Small intestine (tissue), 16 donors: ENCODE measurements at places on chromosomes 11 and 22. TPM values are rescaled to one million over a fixed set of nuclear protein-coding genes. Genes with fewer than 3 reads are reported as not detected.

DNA sequence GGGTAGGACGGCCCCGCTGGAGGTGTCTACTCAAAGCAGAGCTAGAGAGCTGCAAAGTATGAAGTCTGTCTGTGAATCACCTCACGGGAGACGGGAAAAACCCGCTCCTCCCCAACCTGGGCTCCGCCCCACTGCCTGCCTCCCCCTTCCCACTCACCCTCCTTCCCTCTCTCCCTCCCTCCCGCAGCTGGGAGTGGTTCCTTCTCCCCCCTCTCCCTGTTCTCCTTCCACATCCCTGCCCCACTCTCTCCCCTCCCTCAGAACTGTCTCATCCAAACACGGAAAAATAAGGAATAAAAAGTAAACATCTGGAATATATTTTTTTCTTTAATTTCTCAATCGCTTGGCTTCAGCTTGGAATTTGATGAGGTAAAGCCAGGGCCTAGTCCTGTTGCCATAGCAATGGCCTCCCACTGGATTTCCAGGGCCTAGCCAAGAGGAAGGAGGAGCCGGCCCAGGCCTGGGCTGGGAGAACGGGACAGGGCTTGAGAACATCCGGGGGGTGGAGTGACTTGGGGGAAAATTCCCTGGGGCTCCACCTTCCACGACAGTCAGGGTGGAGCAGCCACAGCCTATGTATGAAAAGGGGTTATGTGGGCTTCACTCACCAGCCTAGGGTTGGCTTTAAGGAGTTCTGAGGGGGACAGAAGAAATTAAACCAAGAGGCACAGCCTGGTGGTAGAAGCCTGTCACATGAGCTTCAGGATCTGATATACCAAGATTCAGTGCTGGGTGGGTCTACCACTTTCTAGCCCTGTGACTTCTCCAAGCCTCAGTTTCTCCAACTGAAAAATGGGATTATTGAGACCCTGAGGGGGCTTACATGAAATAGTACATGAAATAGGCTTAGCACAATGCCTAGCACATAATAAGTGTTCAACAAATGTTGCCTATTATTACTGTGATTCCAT is 2.2 kb downstream of the TNKS1BP1 start:
- H3K36me3 ChIP-seq, result peaks cover 45% of the 10 kb centered on the region
- peak overlapping the region; percentile 89 for H3K27ac ChIP-seq
- peak; percentile 73 for DNase-seq
- H3K4me1 ChIP-seq, result peaks cover 52% of the 10 kb centered on the region
- no peaks in the 10 kb centered on the region for H3K27me3 ChIP-seq

- no peaks in the 10 kb centered on the region for H3K36me3 ChIP-seq
- H3K27me3 ChIP-seq, result no peaks in the 10 kb centered on the region
- no peaks in the 10 kb centered on the region for H3K4me1 ChIP-seq
- no peak for DNase-seq
- no peak overlapping the region for H3K4me3 ChIP-seq
Observed at GRCh38 chr11:69372589-69373250, 78.8 kb downstream of the MYEOV start.

GRCh38 chr11:103525069-103525468 is 415.8 kb downstream of the DYNC2H1 start:
- no peak overlapping the region for H3K27ac ChIP-seq
- no peak for DNase-seq
- no peak overlapping the region for H3K4me3 ChIP-seq

- no peaks in the 10 kb centered on the region for H3K36me3 ChIP-seq
- peak; percentile 87 for DNase-seq
- peak overlapping the region; percentile 59 for H3K27ac ChIP-seq
- H3K4me3 ChIP-seq, result no peak overlapping the region
- peaks cover 4% of the 10 kb centered on the region for H3K4me1 ChIP-seq
Observed at GRCh38 chr22:37601540-37602442, 6.8 kb upstream of the GGA1 start.

GRCh38 chr22:43511276-43511910 is 99.6 kb downstream of the MPPED1 start:
- H3K4me1 ChIP-seq, result no peaks in the 10 kb centered on the region
- no peak overlapping the region for H3K4me3 ChIP-seq
- H3K27me3 ChIP-seq, result no peaks in the 10 kb centered on the region
- DNase-seq, result no peak
- H3K36me3 ChIP-seq, result no peaks in the 10 kb centered on the region

DNA sequence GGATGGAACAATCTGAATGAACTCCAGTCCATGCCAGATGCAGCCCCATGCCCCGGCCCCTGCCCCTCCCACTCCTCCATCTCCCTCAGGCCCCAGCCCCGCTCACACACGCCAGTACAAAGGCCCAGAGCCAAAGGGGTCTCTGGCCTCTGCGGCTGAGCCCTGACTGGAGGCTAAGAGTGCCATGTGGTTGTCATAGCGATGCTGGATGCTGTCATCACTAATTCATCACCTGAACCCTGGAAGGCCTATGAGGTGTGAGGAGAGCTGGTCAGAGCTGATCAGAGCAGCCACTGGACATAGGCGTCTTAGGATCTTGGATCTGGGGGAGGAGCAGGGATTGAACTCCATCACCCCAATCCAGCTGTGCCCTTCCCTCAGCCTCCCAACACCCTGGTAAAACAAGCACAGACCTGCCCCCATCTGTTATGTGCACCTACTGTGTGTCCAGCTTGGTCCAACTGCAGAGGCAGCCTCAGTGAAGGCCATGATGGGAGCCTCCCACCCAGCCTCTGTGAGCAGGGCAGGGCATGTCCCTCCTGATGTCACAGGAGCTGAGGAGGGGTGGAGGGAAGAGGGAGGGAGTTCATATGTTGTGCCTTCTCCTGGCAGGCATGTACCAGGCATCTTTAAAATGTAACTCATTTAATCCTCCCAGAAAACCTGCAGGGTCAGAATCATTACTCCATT is 16.7 kb downstream of the PDE2A start:
- no peak for DNase-seq
- no peaks in the 10 kb centered on the region for H3K36me3 ChIP-seq
- no peaks in the 10 kb centered on the region for H3K4me1 ChIP-seq
- H3K27me3 ChIP-seq, result peaks cover 30% of the 10 kb centered on the region
- no peak overlapping the region for H3K4me3 ChIP-seq
- no peak overlapping the region for H3K27ac ChIP-seq

- DNase-seq, result no peak
- H3K36me3 ChIP-seq, result peaks cover 96% of the 10 kb centered on the region
- H3K4me3 ChIP-seq, result no peak overlapping the region
Observed at GRCh38 chr22:36298601-36299000, 45.7 kb downstream of the APOL1 start.

DNA sequence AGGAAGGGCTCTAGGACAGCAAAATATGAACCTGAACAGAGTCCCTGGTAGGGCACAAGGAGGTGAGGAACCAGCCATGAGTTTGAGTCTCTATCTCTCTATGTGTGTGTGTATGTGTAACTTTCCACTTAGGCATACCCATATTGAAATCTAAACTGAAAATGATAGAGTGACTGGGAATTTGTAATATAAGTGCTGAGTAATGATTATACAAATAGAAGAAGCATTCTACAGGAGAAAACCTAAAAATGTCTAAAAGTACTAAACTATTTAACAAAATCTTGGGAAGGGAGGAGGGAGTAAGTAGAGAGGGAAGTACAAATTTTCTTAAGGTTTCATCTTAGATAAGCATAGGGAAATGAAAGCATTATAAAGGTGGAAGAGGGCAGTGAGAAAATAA is 97.1 kb upstream of the ZC3H12C start:
- H3K4me1 ChIP-seq, result no peaks in the 10 kb centered on the region
- no peak for DNase-seq
- H3K27me3 ChIP-seq, result no peaks in the 10 kb centered on the region
- no peaks in the 10 kb centered on the region for H3K36me3 ChIP-seq
- no peak overlapping the region for H3K4me3 ChIP-seq

DNA sequence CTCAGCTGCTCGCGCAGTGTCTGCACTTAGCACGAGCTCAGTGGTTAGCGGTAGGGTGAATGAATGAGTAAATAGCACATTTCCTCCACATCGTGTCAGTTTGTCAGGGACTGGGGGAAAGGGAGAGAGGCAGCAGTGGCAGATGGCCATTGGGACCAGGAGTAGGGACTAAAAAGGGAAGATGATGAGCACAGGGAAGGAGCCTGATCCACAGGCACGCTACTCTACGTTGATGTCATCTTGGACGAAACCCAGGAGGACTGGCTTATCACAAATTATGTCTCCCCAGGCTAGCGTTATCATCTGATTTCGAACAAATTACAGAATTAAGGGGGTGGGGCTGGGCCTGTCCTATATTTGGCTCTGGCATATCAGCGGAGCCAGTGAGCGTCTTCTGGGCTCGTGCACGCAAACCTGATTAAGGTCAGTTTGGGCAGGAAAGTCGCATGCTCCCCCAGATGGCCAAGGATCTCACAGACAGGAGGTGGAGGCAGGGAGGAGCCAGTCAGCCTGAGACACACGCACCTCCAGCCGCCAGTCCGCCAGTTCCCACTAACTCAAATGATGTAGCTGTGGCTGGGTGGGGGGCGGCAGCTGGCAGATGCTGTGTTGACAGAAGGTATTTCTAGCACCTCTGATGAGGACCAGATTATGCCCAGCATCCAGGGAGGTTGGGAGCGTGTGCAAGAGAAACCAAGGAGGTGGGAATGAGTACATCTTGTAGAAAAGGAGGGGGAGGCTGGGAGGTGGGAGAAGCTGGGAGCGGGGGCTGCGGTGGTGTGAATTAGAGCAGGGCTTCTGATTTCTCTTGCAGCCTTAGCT is 97.4 kb upstream of the PRDM11 start:
- H3K4me1 ChIP-seq, result peaks cover 2% of the 10 kb centered on the region
- no peaks in the 10 kb centered on the region for H3K27me3 ChIP-seq
- no peak overlapping the region for H3K27ac ChIP-seq
- no peak overlapping the region for H3K4me3 ChIP-seq

DNA sequence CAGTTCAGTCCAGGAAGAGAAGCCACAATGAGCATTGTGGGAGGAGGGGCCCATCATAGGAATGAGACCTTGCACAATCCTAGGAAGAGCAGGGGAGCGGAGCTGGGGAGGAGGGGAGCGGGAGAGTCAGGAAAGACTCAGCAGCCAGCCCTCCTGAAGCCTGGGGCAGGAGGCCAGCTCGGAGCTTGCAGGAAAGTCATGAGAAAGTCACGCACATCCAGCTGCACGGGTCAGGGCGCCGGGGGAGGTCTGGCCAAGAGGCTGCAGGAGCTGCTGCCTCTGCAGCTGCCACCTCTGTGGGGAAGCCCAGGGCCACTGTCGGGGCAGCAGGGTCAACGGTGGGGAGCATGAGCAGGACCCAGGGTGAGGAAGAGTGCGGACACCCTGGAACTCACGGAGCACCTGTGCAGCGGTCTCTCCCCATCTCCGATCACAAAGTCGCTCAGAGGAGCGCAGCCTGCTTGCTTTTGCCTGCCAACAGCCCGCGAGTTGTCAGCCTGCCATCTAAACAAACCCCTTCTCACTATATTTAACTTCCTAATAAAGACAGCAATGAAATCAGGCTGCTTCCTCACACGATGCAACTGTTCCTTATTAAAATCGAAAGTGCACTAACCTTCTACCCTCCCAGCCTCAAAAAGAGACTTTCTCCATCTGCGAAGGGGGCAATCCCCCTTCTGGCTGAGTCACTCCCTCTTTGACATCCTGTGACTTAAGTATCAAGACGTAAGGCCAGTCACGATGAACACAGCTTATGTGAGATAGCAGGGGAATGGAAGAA is 52.9 kb upstream of the RTL6 start:
- no peaks in the 10 kb centered on the region for H3K27me3 ChIP-seq
- no peak overlapping the region for H3K4me3 ChIP-seq
- H3K36me3 ChIP-seq, result no peaks in the 10 kb centered on the region
- peak; percentile 1 for DNase-seq
- H3K4me1 ChIP-seq, result no peaks in the 10 kb centered on the region

GRCh38 chr11:12377824-12378593 is 638 bp downstream of the PARVA start:
- peaks cover 15% of the 10 kb centered on the region for H3K4me1 ChIP-seq
- no peaks in the 10 kb centered on the region for H3K36me3 ChIP-seq
- H3K27me3 ChIP-seq, result no peaks in the 10 kb centered on the region
- DNase-seq, result peak; percentile 90
- H3K4me3 ChIP-seq, result peak overlapping the region; percentile 78
- H3K27ac ChIP-seq, result peak overlapping the region; percentile 81

- no peak overlapping the region for H3K4me3 ChIP-seq
- no peaks in the 10 kb centered on the region for H3K36me3 ChIP-seq
- H3K27ac ChIP-seq, result no peak overlapping the region
- no peaks in the 10 kb centered on the region for H3K27me3 ChIP-seq
Observed at GRCh38 chr11:103800406-103801114, 235.9 kb upstream of the DDI1 start.

GRCh38 chr11:65279279-65279678 is 17.5 kb downstream of the POLA2 start:
- H3K4me3 ChIP-seq, result no peak overlapping the region
- no peak overlapping the region for H3K27ac ChIP-seq
- no peaks in the 10 kb centered on the region for H3K27me3 ChIP-seq
- H3K4me1 ChIP-seq, result peaks cover 37% of the 10 kb centered on the region
- no peaks in the 10 kb centered on the region for H3K36me3 ChIP-seq
- no peak for DNase-seq

DNA sequence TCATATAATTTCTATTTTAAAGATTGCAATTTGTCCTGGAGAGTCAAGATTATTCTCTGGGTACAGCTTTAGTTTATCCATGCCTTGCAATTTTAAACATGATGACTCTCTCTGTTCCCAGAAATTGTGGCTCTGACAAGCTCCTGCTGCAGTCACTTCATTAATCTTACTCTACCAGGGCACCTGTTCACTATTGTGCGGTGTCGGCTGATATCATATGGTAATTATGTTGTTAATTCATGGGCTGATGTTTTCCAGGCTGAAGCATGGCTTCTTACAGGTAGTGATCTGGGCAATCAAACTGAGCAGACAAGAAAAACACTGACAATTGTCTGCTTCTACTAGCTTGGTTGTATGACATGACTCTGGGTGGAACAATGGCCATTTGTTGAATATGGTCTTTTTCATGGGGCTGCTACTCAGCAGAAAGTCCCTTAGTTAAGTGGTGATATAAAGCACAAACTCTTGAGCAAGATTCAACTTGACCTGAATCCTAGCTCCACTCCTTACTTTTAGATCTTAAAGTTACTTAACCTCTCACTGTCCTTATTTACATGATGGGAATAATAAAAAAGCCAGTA is 230.7 kb downstream of the FAT3 start:
- H3K4me1 ChIP-seq, result no peaks in the 10 kb centered on the region
- no peak overlapping the region for H3K4me3 ChIP-seq
- H3K36me3 ChIP-seq, result no peaks in the 10 kb centered on the region
- DNase-seq, result no peak

DNA sequence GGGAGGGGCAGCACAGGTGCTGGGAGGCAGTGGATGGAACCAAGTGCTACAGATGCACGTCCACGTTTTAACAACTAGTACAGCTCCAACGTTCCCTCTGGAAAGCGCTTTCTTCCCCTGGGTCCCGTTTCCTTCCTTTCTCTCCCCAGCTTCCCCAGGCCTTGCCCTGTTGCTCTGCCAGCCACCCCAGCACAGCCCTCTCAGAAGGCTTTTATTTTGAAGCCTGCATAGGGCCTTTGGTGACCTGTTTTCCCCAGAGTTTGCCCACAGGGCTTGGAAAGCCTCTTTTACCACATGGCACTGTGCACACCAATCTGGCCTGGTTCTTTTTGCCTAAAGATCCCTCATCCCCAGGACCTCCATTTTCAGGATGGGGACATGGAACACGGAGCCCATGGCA is 13.9 kb upstream of the NCF4 start:
- H3K27me3 ChIP-seq, result peaks cover 5% of the 10 kb centered on the region
- H3K36me3 ChIP-seq, result no peaks in the 10 kb centered on the region

Gene CYB5R2
- polyA plus RNA-seq, result 3.5 TPM

Gene IL17REL
- 0.27 TPM for polyA plus RNA-seq

Gene MPST
- polyA plus RNA-seq, result 397 TPM

Gene STARD10
- 169 TPM for polyA plus RNA-seq

Gene APOA5
- not detected for polyA plus RNA-seq

Gene ISX
- 22.4 TPM for polyA plus RNA-seq

Gene FAM111B
- polyA plus RNA-seq, result 0.89 TPM

Gene OR8D1
- not detected for polyA plus RNA-seq

Gene KRTAP5-9
- not detected for polyA plus RNA-seq

Gene PGR
- polyA plus RNA-seq, result 0.03 TPM

Gene POU2AF3
- 13.8 TPM for polyA plus RNA-seq

Gene KRTAP5-2
- polyA plus RNA-seq, result not detected

Gene AQP11
- polyA plus RNA-seq, result 10.3 TPM

Gene ADAMTS15
- polyA plus RNA-seq, result 0.27 TPM
